Stimulated activated CD4-positive, alpha-beta T cell treated with anti-CD3 and anti-CD28 coated beads, Interleukin-4, amount 100 ng/mL, for 24 hours (primary cell): ENCODE measurements at places on chromosomes 12 and 14.

DNA sequence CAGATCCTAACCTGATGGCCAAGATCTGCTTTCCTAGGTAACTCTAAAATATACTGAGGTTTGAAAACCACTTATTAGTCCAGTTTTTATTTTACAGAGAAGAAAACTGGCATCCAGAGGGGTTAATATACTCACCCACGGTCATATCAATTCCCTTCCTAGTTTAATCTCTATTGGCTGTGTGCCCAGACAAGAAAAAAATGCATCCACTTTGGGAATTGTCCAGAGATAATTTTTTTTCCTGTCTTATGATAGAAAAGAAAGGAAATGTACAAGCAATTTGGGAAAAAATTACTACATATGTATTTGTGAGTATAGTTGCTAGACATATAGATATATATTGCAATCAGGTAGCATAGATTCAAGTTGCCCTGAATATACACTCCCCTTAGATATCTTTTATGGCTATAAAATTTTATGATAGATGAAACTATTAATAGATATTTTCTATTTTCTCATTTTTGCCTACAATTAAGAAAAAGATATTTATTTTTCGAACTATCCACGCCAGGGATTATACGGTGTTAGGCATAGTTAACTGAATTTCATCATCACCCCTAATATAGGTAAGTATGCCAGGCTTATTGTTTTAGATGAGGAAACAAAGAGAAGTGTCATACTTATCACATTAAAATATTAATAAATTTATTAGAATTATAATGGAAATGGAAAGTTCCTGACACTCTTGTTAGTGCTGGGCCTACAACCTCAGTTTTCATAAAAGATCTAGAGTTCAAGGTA, 100.5 kb upstream of the SLC38A2 start:
- no peak for DNase-seq

GRCh38 chr12:124273630-124274029, 21.3 kb upstream of the RFLNA start:
- DNase-seq, result no peak

GRCh38 chr14:40464531-40464930, 1032.3 kb upstream of the FBXO33 start:
- DNase-seq, result no peak

DNA sequence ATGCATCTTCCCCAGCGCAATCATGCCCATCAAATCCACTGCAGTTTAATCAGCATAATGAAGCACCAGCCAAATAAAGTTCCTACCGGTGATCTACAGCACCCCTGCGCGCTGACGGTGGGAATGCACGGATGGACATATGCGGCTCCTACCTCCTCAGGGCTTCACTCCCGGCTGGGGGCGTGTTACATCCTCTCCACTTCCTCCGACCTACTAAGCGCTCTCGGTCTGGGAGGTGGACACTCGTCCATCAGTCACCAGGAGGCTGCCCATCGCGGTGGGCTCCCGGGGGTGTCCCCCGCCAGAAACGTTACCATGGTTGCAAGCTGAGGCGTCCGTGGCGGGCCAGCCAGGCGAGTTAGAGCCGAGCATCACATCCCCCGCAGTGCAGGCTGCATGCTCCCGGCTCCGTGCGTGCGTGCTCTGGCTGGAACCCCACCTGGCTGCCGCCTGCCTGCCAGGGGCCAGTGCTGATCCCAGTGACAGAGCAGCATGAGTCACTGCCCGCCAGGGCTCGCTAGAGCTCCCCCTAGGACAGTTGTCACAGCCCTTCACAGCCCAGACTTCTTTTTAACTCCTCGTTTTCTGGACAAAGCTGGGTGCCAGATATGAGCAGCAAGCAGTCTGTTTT, 73.0 kb downstream of the CIT start:
- DNase-seq, result no peak

DNA sequence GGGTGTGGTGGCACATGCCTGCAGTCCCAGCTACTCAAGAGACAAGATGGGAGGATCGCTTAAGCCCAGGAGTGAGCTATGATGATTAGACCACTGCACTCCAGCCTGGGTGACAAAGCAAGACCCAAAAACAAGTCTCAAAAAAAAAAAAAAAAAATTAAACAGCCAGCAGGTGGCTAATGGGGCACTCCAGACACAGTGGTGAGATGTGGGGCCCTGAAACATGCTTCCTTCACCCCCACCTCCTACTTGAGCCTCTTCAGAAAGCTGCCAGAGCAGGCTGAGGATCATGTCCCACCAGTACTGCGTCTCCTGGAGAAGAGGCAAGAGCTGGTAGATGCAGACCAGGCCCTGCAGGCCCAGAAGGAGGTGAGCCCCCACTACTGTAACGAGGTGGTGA, 2.1 kb downstream of the CFAP73 start:
- no peak for DNase-seq
